ENCODE measurements at places on chromosomes 5 and 9.

- no peak for DNase-seq
Observed at GRCh38 chr9:96574931-96575351, 44.7 kb downstream of the CDC14B start.

DNA sequence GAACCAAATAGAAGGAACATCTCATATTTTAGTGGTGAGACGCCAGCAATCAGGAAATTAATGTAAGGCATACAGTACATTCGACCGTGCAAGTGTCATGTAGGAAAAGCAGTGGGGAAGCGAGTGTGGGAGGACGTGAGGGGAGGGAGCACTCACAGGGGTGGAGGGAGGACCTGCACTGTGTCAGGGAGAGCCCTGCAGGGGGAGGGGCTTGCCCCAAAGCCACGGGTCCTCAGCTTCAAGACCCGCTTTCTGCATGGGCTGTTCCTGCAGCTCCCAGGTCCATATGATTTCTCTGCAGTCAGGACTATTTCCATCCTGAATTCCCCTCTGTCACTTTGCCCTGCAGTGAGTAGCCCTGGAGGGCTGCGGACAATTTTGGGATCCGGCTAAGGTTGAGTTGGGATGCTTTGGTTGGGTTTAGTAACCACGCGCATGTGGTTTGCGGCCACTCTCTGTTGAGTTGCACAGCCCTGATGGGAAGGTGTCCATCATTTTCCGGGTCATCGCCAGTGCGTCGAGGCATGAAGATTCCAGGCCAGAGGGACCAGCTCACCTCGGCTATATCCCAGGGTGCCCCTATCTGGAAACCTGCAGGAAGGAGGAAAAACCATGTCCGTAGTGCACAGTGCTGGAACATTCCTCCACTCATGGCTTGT is 61.9 kb downstream of the IRX1 start:
- no peak for DNase-seq

DNA sequence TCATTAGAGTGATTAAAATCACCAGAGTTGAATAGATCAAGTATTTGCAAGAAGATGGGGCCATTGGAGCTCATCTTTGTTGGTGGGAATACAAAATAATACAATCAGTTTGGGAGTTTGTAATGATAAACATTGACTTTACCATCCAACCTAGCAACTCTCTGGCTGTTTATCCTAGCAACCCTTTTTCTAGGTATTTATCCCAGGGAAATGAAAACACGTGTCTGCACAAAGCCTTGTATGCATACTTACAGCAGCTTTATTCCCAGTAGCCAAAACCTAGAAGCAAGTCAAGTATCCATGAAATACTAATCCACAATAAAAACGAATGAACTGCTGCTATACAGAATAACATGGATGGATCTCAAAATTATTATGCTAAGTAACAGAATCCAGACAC is 152.7 kb upstream of the DAB2 start:
- DNase-seq: no peak

- DNase-seq: no peak
Observed at GRCh38 chr5:89513299-89514044, 630.5 kb upstream of the MEF2C start.

- no peak for DNase-seq
Observed at GRCh38 chr5:14118551-14119320, 24.4 kb upstream of the TRIO start.

DNA sequence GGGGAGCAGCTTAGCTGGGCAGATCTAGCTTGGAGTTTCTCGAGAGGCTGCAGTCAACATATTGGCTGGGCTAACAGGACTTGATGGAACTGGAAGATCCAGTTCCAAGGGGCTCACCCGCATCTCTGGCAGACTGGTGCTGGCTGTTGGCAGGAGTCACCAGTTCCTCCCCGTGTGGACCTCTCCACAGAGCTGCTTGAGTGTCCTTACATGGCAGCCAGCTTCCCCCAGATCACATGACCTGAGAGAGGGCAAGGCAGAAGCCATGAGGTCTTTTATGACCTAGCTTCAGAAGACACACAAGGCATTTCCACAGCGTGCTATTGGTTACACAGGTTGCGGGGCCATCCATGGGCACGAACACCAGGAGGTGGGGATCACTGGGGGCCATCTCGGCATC is 26.4 kb upstream of the RXRA start:
- no peak for DNase-seq

- DNase-seq: no peak
Observed at GRCh38 chr9:107235765-107236442, 47.2 kb upstream of the RAD23B start.

DNA sequence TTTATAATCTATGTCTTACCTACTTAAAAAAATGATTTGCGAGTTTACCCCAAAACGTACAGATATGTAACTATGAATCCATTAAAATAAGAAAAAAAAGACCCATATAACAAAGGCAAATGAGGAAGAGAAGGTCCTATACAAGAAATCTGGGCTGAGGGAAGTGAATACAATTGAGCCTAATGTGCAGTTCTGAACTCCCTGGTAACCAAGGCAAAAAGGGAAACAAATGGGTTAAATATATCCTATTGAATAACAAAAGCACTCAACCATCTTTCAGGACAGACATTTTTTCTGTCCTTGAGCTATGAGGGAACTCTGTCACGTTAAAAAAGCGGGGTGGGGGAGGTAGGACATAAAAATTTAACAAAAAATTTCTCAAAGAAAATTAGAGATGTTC is 78.6 kb downstream of the PTPN3 start:
- no peak for DNase-seq

DNA sequence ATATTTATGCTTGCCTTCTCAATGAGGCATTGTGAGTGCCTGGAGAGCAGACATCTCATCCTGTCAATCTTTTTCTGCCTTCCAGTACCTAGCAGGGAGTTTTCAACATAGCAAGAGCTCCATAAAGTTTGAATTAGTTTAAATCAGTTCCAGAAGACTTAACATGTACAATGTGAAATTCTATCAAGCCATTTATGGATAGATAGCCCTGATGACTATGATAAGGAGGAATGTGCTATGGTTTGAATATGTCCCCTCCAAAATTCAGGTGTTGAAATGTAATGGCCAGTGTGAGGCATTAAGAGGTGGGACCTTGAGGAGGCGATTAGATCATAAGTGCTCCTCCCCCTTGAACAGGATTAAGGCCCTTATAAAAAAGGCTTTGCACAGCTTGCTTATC is 306.9 kb upstream of the SMARCA2 start:
- DNase-seq: no peak
